Fibroblast of skin of abdomen (primary cell): ENCODE measurements at places on chromosomes 11 and 22.
A peak's percentile ranks its signal among the peaks of the same experiment; 100 is the strongest.

- DNase-seq = peak; percentile 4
Measured at GRCh38 chr11:93329936-93330445, 551 bp upstream of the DEUP1 start.

DNA sequence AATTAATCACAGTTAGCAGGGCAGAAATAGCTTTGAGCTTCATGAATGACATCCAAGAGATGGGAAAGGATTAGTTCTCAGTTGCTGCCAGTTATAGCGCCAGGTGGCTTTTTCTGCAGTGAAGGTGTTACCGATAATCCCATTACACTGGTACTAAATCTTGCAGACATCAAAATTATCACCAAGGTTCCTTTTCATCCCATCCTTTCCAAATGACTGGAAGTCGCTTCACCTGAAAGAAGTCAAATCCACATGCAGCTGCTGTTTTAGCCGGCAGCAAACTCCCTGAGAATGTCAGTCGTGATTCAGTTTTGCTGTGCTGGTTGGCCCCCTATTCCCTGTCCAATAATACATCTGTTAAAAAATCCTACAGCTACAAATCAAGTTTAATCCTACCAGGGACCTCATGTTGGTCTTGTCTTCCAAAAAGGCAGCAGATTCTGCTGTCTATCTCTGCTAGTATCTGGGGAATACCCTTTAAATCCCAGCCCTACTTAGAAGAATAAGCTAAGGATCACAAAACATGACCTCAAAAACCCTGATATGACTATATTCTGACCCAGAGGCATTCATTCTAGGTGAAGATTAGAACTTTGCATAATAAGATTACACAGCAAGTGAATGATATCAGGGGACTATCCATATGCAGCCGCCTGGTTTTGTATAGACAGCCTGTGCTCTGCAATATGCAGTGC lies 31.7 kb downstream of the IMMP1L start:
- no peak for DNase-seq

- DNase-seq = no peak
Measured at GRCh38 chr11:44450295-44450932, 115.0 kb upstream of the CD82 start.

- no peak for DNase-seq
Measured at GRCh38 chr22:26174280-26174679, 5.0 kb downstream of the SEZ6L start.

DNA sequence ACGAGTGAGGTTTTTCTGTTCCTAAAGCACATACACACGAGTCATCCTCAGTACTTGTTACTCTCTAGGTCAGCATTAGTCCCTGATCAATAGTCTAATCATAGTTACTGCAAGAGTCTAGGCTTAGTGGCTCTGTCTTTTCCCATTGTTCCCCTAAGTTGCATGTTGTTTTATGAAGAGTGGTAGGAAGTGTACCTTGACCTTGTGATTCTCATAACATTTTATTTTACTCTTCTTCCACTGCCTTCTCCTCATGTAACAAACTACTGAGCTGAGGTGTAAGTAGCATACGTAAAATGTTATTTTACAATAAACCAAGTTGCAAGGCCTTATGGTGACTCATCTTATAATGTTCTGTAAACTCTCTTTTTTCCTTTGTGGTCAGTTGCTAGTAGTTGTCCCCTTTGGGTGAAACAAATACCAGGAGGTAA lies 15.0 kb downstream of the METTL15 start:
- DNase-seq = peak; percentile 41

DNA sequence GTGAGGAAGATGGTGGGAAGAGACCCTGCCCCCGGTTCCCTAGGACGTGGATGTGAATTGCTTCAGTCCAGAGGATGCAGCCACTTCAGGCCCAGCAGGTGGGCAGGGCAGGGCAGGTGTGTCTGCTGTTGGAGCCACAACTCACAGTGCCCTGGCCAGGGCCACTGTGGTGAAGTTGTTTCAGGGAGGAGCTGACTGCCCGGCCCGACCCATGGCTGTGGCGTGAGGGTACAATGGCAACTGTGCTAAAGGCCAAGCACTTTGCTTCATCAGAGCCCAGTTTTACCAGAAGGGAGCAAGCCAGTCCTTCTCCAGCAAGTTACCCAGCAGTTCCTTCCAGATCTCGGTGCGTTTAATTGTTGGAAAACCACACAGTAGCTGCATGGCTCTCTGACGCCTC lies 1174.4 kb downstream of the BRD1 start:
- no peak for DNase-seq

GRCh38 chr11:55714982-55715888 lies 53.2 kb downstream of the OR4C6 start:
- DNase-seq = no peak

GRCh38 chr11:62805961-62806441 lies 761 bp upstream of the NXF1 start:
- DNase-seq = no peak

DNA sequence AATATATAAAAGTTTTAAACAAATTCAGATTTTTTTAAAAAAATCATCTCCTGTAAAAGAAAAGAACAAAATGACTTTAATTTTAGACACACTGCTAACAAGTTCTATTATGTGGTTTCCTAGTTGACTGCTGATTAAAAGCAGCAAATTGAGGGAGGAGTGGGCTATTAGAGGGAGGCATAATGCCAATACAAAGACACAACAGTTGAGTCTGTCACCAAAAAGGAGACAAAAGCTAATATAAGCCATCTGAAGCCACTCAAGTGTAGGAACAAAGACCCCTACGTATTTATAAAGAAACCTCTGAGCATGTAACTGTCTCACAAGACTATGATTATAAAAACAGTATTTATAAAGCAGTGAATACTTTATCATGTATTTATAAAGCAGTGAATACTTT lies 28.6 kb downstream of the TMEM123 start:
- no peak for DNase-seq

GRCh38 chr11:6736495-6737121 lies 35.2 kb downstream of the OR2AG2 start:
- peak; percentile 5 for DNase-seq

GRCh38 chr11:23480736-23481135 lies 620.5 kb upstream of the CCDC179 start:
- no peak for DNase-seq

- no peak for DNase-seq
Measured at GRCh38 chr11:125674210-125674609, 6.4 kb downstream of the ACRV1 start.

- DNase-seq = no peak
Measured at GRCh38 chr11:118200497-118200896, 24.1 kb upstream of the SCN2B start.
